ENCODE measurements at places on chromosomes 13 and 19.

DNA sequence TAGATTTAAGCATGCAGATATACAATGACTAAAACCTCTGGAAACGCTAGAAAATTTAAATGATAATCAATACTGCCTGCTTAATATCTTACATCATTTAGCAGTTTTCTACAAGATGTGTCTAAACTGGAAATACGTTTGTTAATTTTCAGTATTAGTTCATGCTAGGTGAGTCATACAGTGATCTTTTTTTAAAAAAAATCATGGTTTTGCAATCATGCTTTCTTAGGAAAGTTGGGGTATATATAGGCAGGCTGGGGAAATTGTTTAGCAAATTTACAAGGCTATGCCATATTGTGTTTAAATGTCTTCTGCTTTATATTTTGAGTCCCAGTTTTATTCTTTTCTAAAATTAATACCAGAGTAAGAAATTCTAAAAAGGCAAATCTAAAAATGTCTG lies 245.4 kb upstream of the SPRY2 start:
- DNase-seq, result no peak

- DNase-seq, result peak; percentile 99
Observed at GRCh38 chr13:110869805-110870706, 44.8 kb downstream of the ANKRD10 start.

GRCh38 chr13:38872693-38873092 lies 117.9 kb downstream of the STOML3 start:
- DNase-seq, result no peak

- no peak for DNase-seq
Observed at GRCh38 chr13:23074075-23074828, 106.5 kb upstream of the SGCG start.

DNA sequence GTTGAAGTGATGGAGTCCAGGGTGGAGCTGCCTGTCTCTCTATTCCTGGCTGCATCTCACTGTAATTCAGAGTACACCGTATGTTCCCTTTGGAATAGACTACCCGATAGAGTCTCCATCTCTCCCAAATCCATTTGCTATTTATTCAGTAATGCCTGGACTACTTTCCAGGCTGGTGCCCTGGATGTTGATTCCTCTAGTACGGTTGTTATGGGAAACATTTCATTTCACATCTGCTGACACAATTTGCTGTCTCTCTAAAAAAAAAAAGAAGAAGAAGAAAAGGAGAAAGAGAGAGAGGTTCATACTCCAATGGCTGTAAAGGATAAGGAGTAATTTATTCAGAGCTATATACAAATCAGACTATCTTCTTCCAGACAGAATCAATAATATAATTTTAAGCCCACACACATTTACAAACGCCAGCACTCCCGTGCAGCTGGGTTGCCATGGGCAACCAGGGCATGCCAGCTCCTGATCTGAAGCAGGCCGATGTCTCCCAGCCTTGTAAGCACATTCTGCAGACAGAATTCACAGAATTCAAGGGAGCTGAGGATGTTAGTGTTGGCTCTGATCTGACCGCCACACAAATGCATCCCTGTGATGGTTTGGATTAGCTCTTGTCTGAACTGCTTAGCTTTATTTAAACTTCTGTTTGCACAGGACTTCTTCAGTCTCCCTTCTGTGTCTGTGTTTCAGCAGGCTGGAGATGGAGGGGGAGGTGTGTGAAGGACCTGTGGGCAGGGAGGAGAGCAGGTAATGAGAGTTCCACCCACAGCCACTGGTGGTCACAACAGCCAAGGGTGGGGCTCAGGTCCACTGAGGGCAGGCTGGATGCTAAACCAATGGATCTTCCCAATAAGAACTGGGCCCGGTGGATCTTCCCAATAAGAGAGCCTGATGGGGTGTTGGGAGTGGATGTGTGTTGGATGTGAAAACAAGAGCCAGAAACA lies 66.0 kb downstream of the TEX26 start:
- no peak for DNase-seq

DNA sequence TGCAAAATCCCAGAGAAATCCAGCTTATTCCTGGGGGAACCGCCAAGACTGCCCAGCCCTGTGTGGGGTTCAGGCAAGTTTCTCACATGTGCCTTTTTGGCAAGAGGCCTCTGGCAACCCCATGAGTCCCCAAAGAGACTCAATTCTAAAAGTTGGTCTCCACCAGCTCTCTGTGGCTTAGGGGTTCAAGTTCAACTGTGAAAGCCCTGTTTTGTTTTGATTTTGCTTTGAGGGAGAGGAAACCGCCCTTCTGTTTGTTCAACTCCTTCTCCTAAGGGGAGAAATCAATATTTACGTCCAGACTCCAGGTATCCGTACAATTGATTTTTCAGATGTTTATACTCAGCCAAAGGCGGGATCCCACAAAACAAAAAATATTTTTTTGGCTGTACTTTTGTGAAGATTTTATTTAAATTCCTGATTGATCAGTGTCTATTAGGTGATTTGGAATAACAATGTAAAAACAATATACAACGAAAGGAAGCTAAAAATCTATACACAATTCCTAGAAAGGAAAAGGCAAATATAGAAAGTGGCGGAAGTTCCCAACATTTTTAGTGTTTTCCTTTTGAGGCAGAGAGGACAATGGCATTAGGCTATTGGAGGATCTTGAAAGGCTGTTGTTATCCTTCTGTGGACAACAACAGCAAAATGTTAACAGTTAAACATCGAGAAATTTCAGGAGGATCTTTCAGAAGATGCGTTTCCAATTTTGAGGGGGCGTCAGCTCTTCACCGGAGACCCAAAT lies 583 bp upstream of the LDLR start:
- DNase-seq, result no peak

DNA sequence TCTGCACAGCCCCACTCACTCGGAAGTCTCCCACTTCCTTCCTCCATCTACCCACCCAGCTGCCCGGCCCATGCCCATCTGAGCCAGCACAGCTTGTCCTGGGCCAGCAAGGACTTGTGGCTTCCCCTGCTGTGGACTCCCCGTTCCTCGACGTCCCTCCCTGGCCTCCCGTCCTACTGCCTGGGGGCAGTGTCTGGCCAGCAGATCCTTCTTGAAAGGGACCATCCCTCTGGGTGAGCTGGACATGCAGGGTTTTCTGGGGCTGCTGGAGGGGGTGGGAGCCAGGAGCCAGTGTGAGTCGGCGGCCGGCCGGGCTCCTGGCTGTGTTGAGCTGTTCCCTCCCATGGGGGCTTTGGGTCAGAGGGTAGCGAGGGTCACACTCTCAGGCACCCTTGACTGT lies 26.7 kb downstream of the CRTC1 start:
- no peak for DNase-seq

DNA sequence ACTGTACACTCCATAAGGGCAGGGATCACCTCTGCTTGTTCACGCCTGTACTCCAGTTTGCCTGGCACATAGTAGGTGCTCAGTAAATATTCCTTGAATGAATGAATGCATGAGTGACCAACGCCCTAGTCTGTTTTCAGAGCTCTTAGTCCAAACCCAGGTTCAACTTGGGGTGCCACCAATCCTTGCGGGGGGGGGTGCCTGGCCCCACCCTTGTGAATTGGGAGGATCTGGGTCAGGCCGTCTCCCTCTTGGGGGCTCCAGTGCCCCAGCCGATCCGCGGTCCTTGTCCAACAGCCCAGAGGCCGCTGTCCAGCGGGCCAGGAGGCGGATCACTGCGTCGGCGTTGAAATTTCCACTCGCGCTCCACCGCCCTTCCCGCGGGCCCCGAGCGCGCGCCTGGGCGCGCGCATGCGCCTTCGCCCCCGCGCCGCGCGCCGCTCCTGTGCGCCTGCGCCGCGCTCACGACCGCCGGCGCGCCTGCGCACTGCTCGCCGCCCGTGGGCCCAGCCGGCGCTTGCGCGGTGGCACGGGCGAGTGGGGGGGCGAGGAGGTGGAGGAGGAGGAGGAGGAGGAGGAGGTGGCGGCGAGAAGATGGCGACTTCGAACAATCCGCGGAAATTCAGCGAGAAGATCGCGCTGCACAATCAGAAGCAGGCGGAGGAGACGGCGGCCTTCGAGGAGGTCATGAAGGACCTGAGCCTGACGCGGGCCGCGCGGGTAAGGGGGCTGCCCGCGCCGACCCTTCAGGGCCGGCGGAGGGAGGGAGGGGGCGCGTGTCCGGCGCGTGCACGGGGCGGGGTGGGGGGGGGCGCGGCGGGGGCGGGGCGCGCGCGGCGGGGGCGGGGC lies at the start of gene CRTC1:
CRTC1 (plus strand) TSS at position 572 of the 849 bp plus-strand sequence; CDS start at position 595, 23 bp downstream.
- no peak for DNase-seq

DNA sequence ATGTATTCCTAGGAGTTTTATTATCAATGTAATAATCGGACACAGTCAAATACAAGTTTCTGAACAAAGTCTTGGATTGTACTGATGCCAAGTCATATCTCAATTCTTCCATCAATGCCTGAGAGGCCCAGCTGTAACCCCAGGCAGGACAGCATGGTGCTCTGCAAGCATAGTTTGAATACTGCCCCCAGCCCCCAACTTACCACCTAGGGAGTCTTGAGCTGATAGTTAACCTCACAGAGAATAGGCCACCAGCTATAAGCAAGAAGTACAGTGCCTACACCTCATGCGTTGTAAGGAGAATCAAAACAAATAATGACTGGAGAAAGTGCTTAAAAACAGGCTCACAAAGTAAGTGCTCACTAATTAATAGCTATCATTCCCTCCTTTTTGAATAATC lies 2.7 kb downstream of the PROSER1 start:
- DNase-seq, result no peak

DNA sequence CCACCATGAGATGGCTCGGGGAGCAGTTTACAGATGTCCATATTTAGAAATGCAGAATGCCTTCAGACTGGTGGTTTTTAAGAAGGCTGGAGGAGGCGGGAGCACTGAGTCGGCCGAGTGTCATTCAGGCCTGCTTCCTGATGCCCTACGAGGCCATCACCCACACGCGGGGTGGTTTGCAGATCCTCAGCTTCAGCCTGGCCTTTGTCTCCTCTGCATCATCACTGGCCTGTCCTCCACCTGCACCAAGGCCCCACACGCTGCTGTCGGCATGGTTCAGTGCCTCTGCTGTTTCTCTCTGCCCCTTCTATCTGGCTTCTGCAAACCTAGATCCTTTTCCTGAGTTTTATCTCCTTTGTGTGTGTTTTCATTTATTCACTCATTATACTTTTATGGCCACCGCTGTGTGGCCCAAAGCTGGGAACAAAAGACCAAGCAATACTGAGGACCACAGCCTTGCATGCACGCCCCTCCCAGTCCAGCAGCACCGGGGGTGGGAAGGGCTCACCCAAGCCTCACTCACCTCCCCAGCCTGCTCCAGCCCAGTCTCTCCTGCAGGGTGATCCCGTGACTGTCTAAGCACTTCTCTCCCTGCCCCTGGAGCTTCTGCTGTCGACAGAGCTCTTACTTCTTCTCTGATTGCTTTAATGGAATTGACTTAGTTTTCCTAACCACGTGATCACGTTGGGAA lies 240.8 kb downstream of the TEX29 start:
- no peak for DNase-seq

DNA sequence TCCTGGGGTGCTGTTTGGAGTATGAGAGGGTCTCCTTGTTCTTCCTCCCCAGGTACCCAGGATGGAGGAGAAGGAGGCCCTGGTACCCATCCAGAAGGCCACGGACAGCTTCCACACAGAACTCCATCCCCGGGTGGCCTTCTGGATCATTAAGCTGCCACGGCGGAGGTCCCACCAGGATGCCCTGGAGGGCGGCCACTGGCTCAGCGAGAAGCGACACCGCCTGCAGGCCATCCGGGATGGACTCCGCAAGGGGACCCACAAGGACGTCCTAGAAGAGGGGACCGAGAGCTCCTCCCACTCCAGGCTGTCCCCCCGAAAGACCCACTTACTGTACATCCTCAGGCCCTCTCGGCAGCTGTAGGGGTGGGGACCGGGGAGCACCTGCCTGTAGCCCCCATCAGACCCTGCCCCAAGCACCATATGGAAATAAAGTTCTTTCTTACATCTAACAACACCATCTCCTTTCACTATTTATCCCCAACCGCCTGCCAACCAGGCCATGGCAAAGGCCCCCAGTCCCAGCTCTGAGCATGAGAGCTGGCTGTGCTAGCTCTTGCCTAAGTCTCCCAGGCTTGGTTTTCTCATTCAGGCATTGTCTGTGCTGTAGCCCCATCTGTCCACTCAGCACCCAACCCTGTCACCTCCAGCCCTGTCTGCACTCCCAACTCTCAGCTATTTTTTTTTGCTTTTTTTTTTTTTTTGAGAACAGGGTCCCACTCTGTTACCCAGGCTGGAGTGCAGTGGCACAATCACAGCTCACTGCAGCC lies 11.2 kb downstream of the DKKL1 start:
- no peak for DNase-seq

DNA sequence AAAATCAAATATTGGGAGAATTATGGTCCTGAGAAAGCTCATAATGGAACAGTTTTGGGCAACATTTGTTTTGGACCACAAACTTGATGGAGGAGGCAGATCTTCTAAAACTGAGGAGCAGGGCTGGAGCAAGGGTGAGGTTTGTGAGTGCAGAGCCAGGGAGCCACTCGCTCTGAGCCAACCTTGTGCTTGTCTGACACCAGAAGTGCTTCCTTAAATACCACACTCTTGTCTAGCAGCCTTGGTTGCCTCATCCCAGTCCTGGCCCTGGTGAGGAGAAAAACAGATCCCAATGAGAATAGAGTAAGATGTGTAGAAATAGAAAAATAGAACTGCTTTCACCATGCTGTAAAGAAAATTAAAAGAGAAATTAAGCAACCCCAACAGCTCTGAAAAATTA lies 6.7 kb downstream of the ZNF317 start:
- DNase-seq, result no peak

DNA sequence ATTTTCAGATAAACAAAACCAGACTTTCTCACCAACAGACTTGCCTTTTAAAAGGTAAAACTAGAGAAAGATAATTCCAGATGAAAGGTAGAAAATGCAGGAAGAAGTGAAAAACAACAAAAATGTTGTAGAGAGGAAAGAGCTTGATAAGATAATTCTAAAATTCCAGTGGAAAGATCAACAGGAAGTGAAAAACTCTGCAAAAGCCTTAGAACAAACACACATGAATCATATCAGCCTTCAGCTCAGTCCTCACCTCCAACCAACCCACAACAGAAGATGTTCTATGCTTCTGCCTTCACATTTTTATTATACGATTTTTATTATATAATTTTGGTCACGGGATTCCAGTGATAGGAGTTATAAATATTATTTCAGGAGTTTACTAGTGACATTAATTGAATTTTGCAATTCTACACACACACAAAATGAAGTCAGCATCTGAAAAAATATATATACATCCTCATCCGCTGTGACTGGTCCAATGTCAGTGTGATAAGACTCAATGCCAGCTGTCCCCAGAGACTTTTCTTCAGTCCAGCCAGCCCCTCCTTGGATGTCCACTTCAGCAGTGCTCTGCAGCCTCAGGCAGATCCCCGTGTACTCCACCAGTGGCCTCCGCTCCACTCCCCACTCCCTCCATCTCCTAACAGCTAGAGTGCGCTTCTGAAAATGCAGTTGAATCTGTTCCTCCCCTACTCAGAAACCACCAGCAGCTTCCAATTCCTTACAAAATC lies 57.9 kb downstream of the GADD45B start:
- no peak for DNase-seq

- DNase-seq, result no peak
Observed at GRCh38 chr13:109918179-109918711, 131.9 kb upstream of the IRS2 start.

Data from RWPE2 (cell line).